ENCODE measurements at places on chromosomes 3 and 15.

- DNase-seq, result no peak
These were observed 358.4 kb upstream of the NR2F2 start for GRCh38 chr15:95972041-95972553.

DNA sequence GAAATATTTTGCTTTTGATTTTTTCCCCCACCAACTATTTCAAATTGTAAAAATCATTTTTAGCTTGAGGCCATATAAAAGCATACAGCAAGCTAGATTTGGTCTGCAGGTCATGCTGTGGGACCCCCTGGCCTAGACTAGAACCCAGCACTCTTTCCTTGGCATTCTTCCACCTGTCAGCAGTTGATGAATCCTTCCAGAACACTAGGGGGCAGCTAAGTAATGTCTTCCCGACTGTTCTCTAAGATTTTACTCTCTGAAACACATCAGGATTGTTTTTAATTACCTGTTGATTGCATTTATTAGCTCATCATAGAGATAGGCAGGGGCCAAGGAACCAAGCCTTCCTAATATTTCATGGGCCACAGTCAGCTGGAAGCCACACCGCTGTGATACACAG is 174.5 kb downstream of the CACNA1D start:
- DNase-seq, result no peak

DNA sequence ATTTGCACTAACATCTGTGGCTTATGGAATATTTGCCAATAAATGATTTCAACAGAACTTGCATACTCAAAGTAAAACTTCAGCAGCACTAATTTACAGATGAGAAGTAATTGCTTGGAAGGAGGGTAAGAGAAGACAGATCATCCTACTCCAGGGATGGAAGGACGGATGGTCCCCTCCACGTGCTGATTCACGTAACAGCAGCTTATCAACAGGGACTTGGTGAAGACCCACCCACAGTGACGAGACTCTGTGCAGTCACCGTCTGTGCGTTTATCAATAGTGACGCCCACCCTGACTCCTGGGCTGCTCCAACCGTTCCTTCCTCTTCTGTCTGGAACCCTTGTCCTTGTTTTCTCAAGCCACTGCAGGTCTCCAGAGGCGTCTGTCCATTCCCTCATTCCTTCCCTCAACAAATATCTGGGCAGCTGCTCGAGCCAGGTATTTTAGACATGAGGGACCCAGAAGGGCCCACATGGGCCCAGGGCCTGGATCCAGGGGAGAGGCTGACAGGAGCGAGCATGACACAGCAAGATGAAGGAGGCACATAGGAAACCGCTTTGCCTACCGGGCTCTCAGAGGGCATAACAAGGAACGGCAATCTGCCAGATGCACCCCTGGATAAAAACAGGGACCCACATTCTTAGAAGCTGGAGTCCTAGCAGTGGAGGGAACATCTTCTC is 33.3 kb downstream of the PCSK6 start:
- DNase-seq, result no peak

DNA sequence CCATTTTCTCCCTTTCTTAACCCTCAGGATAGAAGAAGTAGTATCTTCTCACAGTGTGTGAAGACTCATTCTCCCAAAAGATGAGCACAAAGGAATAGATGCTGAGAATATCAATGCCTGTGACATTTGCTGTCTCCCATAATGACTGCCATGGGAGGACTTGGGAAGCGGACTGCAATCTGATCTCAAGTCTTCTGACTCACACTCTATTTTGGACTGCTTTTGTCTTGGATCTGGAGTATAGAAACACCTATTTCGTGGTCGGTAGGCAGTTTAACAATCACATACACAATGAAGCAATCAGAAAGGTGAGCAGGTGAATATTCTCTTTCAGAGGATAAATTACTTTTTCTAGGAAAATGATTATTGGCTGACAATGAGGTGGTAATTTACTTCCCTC is 852.0 kb downstream of the FHIT start:
- no peak for DNase-seq

- DNase-seq, result no peak
These were observed 18.5 kb upstream of the SENP5 start for GRCh38 chr3:196849180-196849741.

- no peak for DNase-seq
These were observed 901 bp upstream of the CLN6 start for GRCh38 chr15:68230157-68231100.

DNA sequence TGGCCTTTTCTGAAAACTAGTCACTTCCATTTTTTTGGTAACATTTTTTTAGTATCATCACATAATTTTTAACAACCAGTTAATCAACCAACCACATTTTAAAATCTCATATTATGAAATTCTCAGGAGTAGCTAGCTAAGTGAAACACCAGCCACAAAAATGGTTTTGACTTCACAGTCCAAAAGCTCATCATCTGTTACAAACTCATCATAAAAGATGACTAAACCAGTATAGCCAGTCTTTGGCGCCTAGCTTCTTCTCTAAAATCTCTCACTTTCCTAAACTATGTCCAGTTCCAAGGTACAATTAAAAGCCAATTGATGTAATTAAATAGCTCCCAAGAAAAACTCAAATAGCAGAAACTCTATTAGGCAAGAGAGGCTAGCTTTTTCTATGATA is 88.2 kb upstream of the ZNF385D start:
- DNase-seq, result no peak

DNA sequence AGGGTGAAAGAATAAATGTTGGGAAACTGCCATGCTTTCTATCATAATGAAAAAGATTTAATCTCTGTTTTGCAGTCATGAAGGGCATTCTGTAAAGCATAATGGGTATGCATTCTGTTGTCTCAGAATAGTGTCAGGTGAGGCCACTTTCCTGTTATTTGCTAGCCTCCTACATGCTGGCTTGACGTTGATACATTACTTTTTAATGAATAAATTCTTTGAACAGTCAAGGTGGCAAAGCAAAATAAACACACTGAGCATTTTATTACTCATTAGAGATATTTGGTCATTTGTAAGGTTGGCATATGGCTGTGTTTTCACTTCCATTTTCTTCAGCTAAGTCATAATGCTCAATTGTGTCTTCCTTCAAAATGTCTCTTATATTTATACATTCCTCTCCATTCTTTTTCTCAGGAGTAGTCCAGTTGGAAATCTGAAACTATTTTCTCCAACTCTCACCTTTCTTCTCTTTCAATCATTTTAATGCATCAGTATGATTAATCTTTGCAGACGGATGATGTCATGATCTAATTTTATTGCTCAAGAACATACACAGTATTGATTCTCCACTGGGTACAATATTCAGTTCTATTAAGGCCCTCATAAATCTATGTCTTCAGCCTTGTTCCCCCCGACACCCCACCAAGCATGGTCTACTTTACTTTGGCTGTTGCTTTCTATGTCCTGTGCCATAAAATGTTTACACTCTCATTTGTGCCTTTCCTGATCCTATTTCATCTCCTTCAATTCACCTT is 290.7 kb downstream of the GBE1 start:
- DNase-seq, result no peak

DNA sequence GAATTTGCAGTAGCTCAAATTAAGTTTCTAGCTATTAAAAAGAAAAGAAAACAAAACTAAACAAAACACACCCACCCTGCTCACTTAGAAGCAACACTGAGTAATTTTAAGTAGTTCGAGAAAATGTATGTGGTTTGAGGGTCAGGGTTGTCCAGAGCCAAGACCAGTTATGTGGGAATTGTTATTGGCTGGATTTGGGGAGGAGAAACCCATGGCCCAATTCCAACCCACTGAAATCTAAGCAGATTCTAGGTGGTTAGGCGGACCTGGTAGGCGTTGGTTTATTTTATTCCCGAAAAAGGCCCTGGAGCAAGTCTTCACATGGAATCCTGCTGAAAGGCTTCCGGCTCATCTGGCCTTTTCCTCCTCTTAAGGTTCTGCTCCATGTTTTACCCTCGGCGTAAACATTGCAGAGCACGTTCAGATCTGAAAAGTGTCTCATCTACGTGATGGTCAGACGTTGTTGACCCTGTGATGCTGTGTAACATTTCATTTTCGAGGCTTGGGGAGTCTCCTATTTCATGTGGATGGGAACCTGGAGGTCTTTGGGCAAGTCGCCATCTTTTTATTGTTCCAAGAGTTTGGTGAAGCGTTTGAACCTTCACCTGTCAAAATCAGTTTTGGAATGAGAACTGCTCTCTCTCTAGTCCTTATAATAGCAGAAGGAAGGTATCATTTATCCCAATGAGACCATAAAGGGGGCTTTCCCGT is 64.0 kb downstream of the FLNB start:
- no peak for DNase-seq

GRCh38 chr15:28945626-28946230 is 60.0 kb downstream of the APBA2 start:
- DNase-seq, result no peak

GRCh38 chr3:197168606-197169005 is 129.8 kb downstream of the DLG1 start:
- DNase-seq, result no peak

DNA sequence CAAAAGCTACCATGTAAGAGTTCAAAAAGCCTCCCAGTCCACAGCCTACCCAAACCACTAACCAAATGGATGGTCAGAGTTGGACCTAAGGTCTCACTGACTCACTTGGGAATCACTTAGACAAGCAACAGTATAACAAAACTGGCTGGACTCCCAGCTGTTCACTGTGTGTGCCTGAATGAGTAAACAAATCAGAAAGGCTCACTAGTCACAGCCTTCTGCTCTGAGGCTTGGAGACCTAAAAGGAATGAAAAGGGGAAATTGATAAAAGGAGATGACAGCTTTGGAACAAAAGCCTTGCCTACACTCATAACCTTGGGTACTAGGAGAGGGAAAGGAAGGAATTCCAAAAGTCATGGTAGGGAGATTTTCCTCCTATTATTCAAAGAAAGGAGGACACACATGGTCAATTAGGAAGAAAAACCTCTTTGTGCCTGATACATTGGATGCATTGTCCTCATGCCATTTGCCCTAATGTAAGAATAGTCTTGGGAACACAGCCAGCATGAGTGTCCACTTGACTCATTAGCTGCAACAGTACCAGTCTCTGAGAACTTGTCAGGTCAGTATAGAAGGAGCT is 92.3 kb downstream of the FRMD5 start:
- DNase-seq, result no peak

- no peak for DNase-seq
These were observed 339.7 kb downstream of the MECOM start for GRCh38 chr3:169323578-169324451.

DNA sequence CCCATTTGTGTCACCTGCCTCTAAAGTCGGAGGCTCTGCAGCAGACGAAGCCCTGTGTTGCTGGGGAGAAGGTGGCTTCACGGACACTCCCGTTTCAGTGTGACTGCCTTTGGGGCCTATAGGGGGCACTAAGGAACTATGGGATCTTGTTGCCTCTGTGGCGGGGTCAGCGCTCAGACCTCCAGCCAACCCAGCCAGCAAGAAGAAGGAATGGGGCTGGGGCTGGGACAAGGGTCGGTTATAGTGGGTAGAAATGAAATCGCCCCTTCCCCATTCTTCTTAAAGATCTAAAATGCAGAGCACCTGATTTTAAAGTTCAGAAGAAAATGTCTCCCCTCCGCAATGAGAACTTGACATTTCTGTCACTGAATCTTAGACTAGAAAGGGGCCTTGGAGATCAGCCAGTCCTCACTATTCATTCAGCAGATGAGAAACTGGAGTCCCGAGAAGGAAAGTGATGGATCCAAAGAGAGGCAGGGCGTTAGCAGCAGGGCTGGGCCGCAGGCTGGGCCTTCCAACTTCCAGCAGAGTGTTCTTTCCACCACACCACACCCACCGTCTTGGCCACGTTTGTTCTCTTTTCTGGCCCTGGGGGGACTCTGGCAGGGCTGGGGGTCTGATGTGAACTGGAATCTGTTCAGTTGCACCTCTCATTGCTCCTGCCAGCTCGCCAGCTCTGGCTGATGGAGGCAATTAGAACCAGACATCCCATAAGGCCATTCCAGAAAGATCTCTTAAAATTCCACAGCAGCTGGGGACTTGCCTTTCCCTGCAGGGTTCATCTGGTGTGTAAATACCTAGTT is 195.4 kb downstream of the OPA1 start:
- no peak for DNase-seq

- no peak for DNase-seq
These were observed 84.3 kb downstream of the TNIK start for GRCh38 chr3:171375666-171376595.

DNA sequence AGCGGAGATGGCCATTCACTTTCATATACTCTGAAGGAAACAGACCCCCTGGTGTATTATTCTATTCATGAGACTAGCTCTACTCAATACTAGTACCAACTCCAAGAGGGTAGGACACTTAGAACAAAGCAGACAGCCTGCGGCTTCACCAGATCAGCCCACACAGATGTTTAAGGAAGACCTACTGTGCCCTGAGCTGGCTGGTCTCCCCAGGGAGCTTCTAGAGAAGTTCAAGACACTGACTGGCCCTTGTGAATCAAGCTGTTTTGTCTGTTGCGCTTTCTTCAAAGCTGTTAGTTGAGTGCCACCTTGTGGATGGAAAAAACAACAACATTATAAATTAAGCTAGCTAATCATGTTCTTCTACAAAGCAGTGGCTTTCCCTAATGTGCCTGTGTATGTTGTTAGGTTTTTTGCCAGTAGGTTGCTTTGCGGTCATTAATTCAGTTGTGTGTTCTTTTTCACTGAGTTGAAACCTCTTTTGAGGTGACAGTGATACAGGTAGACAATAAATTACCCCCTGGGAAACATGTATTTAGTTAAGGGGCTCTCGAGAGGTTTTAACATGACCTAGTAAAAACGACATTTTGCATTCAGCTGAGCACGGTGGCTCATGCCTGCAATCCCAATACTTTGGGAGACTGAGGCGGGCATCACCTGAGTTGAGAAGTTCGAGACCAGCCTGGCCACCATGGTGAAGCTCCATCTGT is 64.2 kb upstream of the MYZAP start:
- DNase-seq, result no peak

GRCh38 chr15:69677403-69677802 is 224.8 kb downstream of the RPLP1 start:
- no peak for DNase-seq

GRCh38 chr15:44034334-44034733 is 160.7 kb downstream of the FRMD5 start:
- no peak for DNase-seq

GRCh38 chr15:38475361-38475760 is 21.4 kb downstream of the FAM98B start:
- no peak for DNase-seq

- peak; percentile 67 for DNase-seq
These were observed 62.7 kb downstream of the EOMES start for GRCh38 chr3:27659279-27660021.

- peak; percentile 76 for DNase-seq
These were observed 25.2 kb downstream of the OXNAD1 start for GRCh38 chr3:16290007-16290826.

GRCh38 chr15:60414016-60414682 is 16.4 kb upstream of the ANXA2 start:
- no peak for DNase-seq

DNA sequence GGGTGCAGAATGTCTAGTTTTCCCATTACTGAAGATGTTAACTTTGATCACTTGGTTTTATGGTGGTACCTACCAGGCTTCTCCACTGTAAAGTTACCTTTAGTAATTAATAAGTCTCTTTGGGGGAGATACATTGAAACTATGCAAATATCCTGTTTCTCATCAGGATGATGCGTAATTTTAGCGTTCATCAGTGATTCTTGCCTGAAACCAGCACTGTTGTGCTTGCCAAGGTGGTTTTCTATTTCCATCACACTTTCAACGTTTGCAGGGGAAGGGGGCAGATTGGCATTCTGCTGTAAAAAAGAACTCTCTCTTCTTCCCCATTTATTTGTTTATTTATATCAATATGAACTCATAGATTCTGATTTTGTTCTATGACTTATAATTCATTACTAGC is 61.0 kb downstream of the SSR3 start:
- no peak for DNase-seq

- DNase-seq, result no peak
These were observed 23.6 kb downstream of the GRAMD2A start for GRCh38 chr15:72173864-72174550.

- no peak for DNase-seq
These were observed 46.2 kb downstream of the ZPLD1 start for GRCh38 chr3:102481050-102481449.
